ENCODE measurements at places on chromosomes 7 and 10.

DNA sequence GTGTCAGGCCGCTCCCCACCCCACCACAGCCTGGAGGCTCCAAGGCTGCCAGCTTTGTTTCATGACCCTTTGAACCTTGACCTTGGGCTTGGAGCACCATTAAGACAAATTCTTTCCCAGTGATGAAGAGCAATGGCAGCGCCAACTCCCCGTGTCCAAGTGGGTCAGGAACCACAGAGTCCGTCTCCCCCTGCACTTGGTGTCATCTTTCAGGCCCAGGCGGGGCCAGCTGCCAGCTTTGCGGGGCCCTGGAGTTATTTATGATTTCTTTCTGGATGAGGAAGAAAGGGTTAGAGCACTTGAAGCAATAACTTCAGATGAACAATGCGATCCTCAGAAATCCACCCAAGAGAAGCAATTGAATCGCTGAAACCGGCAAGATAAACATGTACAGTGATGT, 110.8 kb downstream of the MYL10 start:
- DNase-seq: peak; percentile 85

DNA sequence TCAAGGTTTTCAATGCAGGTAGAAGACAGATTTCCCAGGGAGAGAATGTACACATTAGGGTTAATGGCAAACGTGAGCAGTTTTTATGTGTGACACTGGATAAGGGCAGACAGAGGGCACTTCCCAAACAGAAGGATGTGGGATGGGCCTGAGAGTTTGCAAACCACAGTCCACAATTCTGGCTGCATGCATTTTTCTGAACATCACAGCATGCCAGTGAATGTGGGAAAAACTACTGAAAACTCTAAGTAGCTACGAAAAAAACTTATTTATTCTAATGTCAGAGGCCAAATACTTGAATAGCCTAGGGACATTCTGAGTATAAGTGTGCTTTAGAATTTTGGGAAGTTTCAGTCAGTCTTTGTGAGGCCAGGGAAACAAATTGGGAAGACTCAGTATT, 145.9 kb downstream of the NRCAM start:
- peak; percentile 37 for DNase-seq

- no peak for DNase-seq
Observed at GRCh38 chr10:74873803-74874454, 47.5 kb downstream of the KAT6B start.

- no peak for DNase-seq
Observed at GRCh38 chr10:50226610-50227009, 24.7 kb downstream of the ASAH2 start.

DNA sequence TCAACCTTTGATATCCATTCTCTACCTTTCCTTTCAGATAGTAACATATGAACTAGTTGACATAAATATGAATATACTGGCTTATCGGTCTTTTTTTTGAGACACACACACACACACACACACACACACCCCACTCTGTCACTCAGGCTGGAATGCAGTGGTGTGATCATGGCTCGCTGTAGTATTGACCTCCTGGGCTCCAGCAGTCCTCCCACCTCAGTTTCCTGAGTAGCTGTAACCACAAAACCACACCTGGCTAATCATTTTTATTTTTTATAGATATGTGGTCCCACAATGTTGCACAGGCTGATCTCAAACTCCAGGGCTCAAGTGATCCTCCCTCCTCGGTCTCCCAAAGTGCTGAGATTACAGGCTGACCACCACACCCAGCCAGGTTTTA, 14.2 kb upstream of the NT5C3A start:
- DNase-seq: peak; percentile 55

DNA sequence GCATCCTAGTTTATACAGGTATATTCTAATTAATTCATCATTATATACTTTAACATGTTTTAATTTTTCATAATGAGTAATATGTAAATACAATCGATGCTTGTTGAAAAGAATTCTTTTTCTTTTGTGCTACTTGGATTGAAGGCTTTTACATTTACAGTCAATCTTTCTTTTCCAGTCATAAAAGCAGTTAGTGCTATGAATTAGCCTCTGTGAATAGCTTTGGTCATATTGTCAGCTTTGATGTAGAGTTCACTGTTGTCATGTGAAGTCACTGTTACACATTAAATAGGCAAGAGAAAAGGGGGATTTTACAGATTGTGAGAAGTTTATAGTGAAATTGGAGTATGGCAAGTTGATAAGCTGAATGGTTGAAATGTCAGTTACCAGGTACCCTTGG, 103.3 kb upstream of the FAM133B start:
- DNase-seq: no peak

DNA sequence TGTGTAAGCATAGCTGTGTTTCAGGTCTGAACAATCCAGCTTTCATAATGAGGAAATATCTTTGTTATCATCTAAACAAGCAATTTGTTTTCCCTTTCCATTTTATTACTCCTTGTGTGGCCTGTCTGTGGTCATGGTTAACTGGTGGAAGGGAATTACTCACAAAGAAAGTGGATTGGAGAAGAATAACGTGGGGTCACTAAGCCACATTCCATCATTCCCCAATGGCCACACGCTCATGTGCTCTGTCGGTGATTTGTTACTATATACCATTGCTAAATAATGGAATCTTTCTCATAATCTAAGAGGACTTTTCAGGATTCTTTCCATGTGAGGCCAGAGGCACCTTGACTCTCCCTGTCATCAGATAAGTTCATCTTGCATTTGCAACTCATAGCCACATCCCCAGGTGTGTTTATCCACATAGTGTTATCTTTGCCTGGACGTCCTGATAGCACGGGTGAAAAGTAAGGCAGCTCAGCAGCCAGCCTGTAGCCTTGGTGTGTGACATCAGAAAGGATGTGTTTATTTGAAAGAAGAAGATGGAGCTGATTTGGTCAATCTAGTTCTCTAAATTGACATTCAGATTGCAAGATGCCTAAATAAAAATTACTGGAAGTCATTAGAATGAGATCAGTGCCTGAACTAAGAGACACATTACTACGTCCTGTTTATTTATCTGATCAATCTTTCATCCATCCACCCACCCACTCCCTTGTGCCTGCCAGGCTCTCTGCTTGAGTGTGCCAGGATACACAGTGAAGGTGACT, 128.9 kb downstream of the CELF2 start:
- DNase-seq: peak; percentile 1

DNA sequence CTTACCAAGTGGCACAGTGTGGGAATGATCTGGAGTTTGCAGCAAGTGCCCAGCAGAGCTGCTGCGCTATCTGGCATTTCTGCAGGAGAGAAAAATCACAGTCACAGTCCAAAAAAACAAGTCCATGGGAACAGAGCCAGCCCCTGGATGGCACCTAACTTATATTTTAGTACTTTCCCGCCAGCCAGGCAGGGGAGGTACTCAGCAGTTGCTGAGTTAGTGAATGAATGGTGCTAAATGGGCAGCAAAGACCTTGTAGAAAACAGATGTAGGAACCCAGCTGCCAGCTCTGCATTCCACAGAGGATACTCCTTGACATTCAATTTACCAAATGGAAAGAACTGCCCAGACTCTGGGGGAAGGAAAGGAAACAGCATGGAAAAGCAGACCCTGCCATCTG, 54.5 kb downstream of the GSDME start:
- peak; percentile 18 for DNase-seq

- DNase-seq: no peak
Observed at GRCh38 chr7:46532571-46532970, 611.5 kb upstream of the IGFBP3 start.

GRCh38 chr7:77537778-77538280, 734 bp downstream of the PTPN12 start:
- DNase-seq: peak; percentile 64

GRCh38 chr7:140697447-140698143, 1.1 kb downstream of the NDUFB2 start:
- no peak for DNase-seq

- no peak for DNase-seq
Observed at GRCh38 chr10:132982301-132982989, 40.1 kb upstream of the CFAP46 start.

DNA sequence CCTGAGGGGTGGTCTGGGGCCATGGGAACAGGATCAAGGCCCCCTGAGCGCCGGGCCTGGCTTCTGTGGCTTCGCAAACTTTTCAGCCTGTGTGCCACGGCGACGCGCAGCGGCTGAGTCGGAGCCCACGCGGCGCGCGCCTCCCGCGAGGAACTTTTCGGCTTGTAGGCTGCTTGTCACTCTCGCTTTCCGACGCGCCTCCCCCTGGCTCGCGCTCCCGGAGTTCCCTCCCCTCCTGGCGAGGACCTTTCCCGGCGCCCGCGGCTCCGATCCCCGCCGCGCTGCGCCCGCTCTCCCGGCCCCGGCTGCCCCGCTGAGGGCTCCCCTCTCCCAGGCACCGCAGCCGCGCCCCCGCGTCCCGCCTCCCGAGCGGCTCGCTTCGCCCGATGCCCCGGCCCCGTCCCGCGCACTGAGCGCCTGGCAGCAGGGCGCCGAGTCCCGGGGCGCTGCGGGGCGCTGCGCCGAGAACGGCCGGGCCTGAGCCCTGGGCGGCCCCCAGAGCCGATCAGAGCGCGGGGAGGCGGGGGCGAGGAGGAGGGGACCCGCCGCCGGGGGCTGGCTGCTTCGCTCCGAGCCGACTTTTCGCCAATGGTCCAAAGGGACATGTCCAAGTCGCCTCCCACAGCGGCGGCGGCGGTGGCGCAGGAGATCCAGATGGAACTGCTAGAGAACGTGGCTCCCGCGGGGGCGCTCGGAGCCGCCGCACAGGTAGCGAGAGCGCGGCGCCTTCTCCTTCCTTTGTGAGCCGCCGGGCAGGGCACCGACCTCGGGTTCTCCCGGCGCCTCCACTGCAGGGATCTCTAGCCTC, at the start of gene CACNB2:
CACNB2 (plus strand) TSS at position 276 of the 808 bp plus-strand sequence.
- DNase-seq: peak; percentile 22

DNA sequence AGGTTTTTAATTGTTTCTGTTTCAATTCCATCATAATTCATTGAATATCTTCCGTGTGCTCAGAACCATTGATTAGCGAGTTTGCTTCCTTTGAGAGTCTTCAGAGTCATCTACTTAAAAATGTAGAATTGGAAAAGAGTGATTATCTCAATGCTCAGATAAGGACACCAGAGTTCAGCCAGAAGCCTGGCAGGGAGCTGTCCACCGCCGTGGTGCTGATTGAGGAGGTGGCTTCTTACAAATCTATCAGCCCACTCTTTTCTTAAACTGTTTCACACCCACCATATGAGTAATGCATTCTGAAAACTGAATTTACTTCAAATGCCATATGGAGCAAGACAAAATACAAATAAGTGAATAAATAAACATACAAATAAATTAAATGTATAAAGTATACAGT, 79.3 kb downstream of the INSYN2A start:
- peak; percentile 28 for DNase-seq

DNA sequence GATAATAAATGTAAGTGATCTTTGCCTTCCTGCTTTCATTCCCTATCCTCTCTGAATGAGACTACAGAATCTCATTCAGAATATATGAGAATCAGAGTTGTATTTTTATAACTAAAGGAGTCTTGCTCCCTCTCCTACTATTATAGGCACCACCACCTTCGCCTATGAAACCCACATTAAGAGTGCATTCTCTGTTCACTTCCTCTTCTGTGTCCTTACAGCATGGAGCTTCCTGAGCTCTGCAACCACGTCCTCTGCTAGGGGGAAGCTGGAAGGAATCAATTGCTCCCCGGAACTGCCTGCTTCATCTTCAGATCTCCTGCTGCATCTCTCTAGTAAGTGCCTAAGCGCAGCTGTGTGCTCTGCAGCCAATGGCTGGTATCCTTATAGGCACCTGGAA, 820.7 kb downstream of the GRID1 start:
- DNase-seq: no peak

DNA sequence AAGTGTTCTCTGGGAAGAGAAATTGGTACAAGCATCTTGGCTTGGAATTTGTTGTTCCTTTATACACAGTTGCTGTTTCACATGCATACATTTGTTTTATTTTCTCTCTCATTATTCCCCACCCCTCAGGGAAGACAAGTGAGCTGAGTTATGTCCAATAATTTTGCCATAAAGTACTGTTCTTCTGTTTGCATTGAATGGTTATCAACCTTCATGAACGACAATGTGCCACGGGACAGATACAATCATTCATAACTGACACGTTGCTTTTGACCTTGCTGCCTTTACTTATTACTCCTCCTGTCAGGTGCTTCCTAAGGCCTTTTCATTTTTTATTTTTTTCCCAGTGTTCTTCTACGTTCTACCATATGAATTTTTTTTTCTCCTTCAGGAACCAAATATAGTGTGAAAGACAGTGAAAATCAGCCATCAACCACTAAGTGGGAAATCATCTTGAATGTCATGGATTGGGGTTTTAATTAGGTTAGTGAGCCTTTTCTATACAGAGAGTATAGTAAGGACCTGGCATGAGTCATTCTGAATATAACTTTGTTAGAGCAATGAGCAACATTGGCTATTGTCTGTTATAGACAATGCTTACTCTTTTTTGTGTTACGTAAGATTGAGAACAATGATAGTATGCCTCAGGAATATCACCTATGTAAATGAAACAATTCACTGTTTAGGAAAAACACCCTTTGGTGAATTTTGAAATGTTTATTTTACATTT, 383.2 kb downstream of the MALRD1 start:
- no peak for DNase-seq

- no peak for DNase-seq
Observed at GRCh38 chr10:77599651-77600050, 38.0 kb downstream of the KCNMA1 start.

- DNase-seq: no peak
Observed at GRCh38 chr7:157572622-157573021, 235.8 kb downstream of the DNAJB6 start.

GRCh38 chr10:48364659-48365405, 58.4 kb downstream of the MAPK8 start:
- DNase-seq: peak; percentile 67

DNA sequence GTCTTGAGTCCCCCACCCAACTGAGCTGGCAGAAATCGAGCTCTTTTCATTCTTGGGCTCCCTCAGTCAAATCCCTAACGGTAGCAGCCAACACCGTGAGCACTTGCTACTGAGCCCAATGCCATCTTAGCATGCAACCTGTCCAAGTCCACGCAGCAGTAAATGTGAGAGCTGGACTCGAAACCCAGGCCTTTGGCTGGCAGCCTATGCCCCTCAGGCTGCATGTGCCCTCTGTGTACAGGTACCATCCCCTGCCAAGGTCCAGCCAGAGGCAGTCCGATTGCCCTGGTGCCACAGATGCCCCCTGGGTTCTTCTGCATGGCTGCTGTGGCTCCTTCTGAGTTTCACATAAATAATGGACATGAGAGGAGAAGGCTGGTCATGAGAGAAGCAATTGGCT, 1.2 kb upstream of the TMEM273 start:
- DNase-seq: no peak

DNA sequence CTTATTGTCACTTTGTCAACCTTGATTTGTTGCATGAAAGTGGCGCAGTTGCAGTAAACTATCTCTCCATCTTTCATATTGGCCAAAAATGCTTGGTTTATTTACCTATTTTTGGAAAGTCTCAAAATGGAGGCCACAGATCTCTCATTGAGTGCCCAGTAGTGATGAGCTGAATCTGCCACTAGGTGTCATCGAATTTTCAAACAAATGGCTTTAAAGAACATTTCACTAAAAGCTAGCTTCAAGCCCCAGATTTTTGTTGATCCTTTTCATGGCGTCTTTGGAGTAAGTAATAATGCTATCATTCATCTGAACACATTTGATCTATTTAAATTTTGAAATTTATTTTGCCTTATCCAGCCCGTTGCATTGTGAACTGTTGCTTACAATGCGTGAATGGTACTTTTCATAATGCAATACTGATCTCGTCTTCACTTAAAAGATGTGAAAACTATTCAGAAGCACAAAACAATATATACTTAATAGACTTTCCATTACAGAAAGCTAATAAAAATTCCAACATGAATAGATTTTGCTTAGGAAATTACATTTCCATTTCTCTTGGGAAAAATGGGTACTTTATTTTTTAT, 236.2 kb downstream of the DNAJB9 start:
- peak; percentile 7 for DNase-seq
